ENCODE measurements at places on chromosomes 2 and 18.

DNA sequence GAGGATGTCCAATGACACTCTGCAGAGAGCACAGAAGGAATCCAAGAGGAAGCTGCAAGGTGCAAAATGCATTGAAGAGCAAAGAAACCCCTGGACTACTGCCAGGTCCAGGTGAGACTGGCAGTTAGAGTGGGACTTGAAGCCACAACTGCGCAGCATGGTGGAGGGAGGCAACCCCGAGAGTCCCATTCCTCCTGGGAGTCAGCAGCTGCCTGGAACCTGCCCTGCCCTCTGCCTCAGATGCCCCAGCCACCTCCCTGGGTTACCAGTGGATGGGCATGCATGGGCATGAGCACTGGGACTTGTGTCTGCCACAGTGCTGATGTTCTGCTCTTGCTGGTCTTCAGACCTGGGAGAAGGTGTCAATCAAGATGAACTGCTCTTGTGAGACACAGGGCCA lies 43.2 kb downstream of the ANKMY1 start:
- H3K36me3 ChIP-seq, result peaks cover 11% of the 10 kb centered on the region
- no peak overlapping the region for H3K4me3 ChIP-seq
- H3K27ac ChIP-seq, result no peak overlapping the region
- peaks cover 14% of the 10 kb centered on the region for H3K4me1 ChIP-seq
- DNase-seq, result no peak

DNA sequence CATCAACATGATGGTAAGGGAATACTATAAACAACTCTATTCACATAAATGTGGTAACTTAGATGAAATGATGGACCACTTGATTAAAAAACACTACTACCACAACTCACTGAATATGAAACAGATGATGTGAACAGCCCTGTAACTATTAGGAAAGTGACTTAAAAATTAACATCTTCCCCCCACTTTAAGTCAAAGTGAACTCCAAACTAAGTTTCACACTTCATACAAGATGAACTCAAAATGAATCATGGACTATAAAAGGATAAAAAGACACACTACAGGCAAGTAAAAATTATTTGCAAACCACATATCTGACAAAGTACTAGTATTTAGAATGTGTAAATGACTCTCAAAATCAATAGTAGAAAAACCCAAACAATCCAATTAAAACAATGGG lies 71.6 kb downstream of the ZAP70 start:
- peaks cover 11% of the 10 kb centered on the region for H3K36me3 ChIP-seq
- no peak for DNase-seq
- H3K4me3 ChIP-seq, result no peak overlapping the region

- no peaks in the 10 kb centered on the region for H3K36me3 ChIP-seq
- no peak overlapping the region for H3K27ac ChIP-seq
- H3K27me3 ChIP-seq, result no peaks in the 10 kb centered on the region
- no peak for DNase-seq
- H3K4me1 ChIP-seq, result no peaks in the 10 kb centered on the region
- H3K4me3 ChIP-seq, result no peak overlapping the region
Observed at GRCh38 chr2:191435141-191435540, 189.9 kb downstream of the MYO1B start.

- no peaks in the 10 kb centered on the region for H3K4me1 ChIP-seq
- no peak overlapping the region for H3K27ac ChIP-seq
- no peak for DNase-seq
- no peaks in the 10 kb centered on the region for H3K27me3 ChIP-seq
Observed at GRCh38 chr2:195562570-195563566, 94.2 kb upstream of the SLC39A10 start.

- no peak overlapping the region for H3K4me3 ChIP-seq
- H3K36me3 ChIP-seq, result no peaks in the 10 kb centered on the region
- peak; percentile 39 for DNase-seq
- H3K4me1 ChIP-seq, result no peaks in the 10 kb centered on the region
Observed at GRCh38 chr2:235218486-235218907, 266.7 kb downstream of the SH3BP4 start.

All from esophagus muscularis mucosa (tissue), 4 donors.